ENCODE measurements at places on chromosomes 5 and 9.

DNA sequence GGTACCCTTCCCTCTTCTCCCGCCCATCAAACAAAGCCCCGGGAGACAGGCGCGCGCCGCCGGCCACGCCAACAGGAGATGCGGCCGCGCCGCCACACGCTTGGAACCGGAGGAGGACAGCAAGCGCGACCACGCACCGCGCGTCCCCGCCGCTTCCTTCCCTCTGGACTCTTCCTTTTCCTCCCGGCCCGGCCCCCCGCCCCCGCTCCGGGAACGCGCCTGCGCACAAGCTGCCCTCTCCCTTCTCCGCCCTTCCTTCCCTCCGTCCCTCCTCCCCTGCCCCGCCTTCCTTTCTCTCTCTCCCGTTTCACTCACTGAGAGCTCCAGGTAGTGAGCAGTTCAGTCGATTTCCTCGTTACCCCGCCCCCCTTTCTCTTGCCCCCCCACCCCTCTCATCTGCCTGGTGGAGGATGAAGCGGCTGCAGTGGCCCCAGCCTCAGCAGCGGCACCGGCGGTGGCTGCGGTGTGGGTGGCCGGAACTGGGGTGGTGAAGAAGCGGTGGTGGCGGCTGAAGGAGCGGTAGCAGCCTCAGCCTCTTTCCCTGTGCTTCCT is at the start of gene RASA1:
Gene RASA1 (plus strand): TSS at position 310 of the 552 bp plus-strand sequence. CDS start 569 bp downstream, outside the sequence.
- DNase-seq = peak; percentile 97

GRCh38 chr5:10648806-10649665 is 85.2 kb downstream of the ANKRD33B start:
- no peak for DNase-seq

- no peak for DNase-seq
These were observed 126.2 kb downstream of the MAPKAP1 start for GRCh38 chr9:125580701-125581286.

GRCh38 chr9:108162664-108163063 is 673.1 kb upstream of the KLF4 start:
- no peak for DNase-seq

- DNase-seq = no peak
These were observed 46.6 kb downstream of the ARHGAP26 start for GRCh38 chr5:142816531-142817430.

DNA sequence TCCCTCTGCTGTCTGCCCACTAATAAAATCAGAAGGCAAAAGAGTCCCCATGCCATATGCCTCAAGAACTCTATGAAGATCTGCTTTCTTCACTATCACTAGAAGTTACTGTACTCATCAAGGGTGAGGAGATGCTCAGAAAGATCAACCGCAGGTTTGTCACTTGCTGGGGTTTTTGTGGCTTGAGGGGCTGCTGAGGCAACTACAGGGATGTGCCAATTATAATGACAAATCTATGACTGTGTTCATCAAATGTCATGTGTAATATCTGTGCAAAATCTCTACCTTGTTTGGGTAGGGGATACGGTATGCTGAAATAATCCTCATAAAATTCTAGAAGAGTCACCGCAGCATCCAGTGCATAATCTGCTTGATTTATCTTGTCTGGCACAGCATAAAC is 13.0 kb downstream of the ERAP1 start:
- no peak for DNase-seq

DNA sequence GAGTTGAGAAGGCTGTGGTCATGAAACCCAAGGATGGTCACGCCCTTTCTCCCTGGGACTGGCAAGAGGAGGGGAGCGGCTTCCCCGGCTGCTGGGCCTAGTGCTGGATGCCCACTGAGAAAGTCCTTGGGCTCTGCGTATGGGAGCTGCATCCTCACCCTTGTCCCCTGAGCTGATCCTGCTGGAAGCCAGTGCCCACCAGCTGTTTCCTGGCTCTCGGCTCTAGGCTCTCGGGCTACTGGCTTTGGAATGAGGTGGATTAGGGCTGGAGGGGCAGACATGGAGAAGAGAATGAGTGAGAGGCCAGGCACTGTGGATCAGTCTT is 149.3 kb upstream of the PPP1R26 start:
- peak; percentile 0 for DNase-seq

DNA sequence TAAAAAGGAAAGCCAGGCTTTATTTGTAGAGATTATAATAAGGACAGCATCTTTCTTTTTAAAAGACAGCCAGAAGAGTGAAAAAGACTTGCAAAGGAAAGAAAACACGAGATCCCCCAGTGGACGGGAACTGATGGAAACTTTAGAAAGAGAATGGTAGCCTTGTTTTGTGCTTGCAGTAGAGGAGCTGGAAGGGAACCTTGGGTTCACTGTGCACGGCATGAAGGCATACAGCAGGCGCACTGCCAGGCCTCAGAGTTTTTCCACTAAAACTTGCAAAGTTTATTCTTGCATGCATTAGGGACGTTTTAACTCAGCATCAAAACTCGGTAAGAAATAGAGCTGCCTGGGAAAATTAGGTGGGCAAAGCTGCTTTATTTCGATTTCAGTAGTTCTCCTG is 248.6 kb downstream of the IRX1 start:
- DNase-seq = no peak

DNA sequence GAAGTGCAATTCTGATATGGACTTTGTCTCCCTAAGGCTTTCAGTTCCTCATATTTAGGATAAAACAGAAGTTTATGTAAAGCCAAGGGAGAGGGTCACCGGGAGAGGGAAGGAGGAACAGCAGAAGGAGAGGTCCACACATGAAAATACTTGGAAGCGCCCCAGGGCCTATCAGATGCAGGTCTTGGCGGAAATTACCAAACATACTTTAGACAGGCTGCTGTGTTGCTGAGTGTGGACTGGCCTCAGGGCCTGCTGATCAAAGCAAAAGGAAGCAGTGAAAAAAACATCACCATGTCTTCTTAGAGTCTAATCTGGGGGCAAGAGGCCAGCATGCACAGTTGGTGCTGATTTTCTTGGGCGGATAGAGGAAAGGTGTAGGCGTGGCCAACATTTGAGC is 14.1 kb upstream of the NTRK2 start:
- no peak for DNase-seq

- DNase-seq = no peak
These were observed 33.0 kb downstream of the ITK start for GRCh38 chr5:157213527-157214243.

DNA sequence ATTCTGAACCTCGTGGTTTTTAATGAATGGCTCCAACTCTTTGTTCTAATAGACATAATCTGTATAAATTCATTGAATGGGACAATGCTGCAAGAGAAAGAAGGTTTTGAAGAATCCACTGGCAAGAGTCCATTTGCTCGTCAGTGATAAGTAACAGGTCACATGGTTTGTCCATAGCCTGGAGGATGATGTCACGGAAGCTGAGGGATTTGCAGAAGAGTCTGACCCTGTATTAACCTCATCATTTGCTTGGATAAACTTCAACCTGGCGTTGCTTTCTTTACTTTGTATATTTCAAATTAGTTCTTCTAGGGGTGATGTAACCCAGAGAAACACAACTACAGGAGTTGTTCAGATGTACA is 197.4 kb downstream of the GAS1 start:
- DNase-seq = no peak

- DNase-seq = no peak
These were observed 62.7 kb downstream of the PCSK5 start for GRCh38 chr9:75953218-75953617.

- DNase-seq = no peak
These were observed 201.5 kb upstream of the TUT7 start for GRCh38 chr9:86555661-86556060.

DNA sequence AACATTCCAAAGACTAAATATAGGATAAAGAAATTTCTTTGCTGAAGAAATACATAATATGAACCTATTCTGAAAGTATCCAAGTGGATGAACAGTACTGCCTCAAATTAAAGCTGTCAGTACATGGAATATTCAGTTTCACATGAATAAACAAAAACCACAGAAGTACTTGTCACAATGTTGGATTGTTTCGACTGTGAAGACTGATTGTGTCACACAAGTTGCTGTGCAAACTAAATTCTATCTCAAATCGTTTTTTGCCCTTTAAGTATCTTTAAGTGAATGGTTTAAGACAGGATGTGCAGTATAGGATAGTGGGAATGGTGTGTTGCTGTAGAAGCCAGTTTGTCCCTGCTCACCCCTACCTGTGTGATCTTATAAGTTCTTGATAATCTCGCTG is 137.4 kb upstream of the OTULINL start:
- no peak for DNase-seq

DNA sequence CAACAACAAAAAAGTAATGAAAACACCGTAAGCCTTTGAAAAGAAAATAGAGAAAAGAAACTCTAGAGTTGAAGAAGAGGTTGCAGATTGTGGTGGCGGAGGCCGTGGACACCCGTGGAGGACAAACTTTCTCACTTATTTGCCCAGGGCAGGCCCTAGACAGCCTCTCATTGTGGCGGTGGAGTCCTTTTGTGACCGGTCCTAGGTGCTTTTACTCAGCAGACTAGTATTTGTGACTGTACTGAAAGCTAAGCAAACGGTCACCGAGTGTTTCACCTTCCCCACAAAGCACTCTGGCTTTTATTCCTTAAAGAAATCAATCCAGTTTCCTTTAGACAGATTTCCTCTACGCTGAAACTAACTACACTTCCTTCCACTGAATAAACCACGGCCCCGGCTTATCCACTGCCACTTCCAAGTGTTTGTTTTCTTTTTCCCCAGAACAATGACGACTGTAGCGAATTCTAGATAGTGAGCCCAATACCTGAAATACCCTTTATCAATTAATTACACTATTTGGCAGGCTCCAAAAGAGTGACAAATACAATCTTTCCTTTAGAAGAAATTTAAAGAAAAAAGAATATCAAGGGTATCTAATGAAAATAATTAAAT is 210.2 kb upstream of the TARS1 start:
- no peak for DNase-seq

DNA sequence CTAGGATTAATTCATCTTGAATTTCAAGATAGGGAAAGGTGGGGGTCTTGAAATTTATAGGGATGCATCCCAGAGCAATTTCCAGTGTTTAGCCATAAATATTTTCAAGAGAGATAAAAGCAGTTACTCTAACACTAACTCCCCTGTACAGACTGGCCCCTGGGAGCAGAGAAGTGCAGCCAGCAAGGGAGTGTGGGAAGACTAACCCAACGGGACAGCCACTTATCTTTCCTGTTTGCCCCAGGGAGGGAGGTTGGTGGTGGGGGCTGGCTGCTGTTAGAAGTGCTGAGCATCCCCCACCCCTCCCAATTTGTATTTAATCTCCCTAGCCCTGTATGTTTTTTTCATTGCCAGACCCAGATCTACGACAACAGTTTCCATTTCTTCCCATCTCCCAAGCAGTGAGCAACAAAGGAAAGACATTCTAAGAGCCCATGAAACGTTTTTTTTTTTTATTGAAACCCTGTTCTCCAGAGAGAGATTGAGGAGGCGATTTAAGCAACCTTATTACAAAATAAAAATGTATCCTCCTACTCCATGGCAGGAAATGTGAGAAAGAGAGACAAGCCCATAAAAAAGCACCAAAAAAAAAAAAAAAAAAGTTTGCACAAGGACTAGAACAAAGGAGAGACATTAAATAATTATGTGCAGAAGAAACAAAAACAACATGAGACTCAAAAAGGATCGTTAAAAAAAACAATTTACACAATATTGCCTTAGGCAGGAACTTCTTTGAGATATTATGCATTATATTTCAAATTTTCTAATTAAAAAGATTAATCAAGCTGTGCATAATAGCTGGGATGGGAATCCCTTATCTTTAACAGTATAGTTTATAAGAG is 343.4 kb downstream of the ARHGEF28 start:
- no peak for DNase-seq

GRCh38 chr9:91384954-91385353 is 23.2 kb upstream of the AUH start:
- no peak for DNase-seq

DNA sequence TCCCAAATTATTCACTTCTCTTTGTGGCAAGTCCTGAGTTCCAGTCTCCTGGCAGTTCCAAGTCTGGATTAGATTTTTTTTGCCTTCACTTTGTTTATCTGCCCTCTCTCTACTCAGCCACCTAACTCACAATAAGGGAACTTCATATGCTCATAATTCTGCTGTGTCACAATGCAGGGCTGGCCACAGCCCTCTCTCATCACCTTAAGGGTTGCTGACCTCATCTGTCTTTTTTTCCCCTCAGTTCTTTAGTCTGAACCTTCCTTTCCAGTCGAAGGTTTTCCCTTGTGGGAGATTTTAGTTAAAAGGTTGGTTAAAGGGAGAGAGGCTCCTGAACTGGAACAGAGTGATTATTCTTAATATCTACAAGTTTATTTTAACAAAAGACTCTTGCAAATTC is 4.1 kb downstream of the BAG1 start:
- no peak for DNase-seq

DNA sequence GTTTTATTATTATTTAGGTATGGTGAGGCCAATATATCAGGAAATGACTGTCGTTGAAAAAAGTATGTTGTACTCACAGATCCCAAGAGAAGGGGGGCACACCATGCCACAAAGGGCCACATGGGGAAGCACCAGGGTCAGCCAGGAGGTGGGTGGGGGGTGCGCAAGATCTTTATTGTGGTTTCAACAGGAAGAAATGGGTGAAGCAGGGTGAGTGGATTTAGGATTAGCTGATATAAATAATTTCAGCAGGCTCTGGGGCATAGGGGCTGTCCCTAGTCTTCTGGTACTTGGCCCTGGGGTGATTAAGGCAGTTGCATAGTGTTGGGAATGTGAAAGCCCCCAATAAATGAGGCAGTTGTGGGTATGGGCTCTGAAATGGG is 8.6 kb downstream of the PDCD1LG2 start:
- no peak for DNase-seq

- DNase-seq = no peak
These were observed 4.4 kb downstream of the NSMF start for GRCh38 chr9:137454597-137455358.

- no peak for DNase-seq
These were observed 72.7 kb upstream of the ORM1 start for GRCh38 chr9:114250235-114250568.

GRCh38 chr5:43332401-43332800 is 19.2 kb upstream of the HMGCS1 start:
- DNase-seq = no peak

DNA sequence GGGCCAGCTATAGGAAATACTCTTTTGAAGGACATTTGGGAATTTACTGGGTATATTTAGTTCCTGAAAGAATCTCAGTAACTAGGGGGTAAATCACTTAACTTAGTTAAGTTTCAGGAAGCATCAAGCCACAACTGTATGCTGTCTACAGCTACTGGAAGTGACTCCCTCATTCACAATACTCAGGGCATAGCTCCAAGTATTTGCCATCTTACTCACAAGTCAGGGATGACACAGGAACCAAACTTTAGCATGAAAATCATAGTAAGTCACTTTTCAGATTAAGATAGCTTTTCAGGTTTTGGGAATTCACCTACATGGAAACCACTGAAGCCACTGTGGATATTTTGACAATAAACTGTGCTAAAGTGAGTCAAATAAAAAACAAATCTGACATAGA is 242.4 kb upstream of the ATP10B start:
- no peak for DNase-seq

GRCh38 chr9:70387663-70388062 is 26.8 kb downstream of the KLF9 start:
- DNase-seq = no peak

DNA sequence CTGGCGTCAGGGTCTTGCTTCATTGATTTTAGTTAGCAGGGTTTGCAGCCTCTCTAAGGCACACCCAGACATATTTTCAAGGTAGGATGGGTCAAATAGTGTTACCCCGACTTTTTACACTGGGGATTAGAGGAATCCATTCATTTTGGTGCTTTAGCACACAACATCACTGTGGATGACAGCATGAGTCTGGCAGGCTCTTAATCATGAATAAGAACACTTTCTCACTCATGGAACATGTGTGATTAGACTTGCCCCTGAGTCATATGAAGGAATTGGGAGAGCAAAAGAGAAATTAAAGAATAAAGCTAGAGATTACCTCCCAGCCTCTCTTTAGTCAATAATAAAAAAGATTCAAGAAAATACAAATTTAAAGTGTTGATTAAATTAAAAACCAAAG is 175.6 kb downstream of the SEMA5A start:
- no peak for DNase-seq
